ENCODE measurements at places on chromosomes 11 and 22.

GRCh38 chr11:77510851-77511250 is 37.0 kb upstream of the PAK1 start:
- no peak for DNase-seq

DNA sequence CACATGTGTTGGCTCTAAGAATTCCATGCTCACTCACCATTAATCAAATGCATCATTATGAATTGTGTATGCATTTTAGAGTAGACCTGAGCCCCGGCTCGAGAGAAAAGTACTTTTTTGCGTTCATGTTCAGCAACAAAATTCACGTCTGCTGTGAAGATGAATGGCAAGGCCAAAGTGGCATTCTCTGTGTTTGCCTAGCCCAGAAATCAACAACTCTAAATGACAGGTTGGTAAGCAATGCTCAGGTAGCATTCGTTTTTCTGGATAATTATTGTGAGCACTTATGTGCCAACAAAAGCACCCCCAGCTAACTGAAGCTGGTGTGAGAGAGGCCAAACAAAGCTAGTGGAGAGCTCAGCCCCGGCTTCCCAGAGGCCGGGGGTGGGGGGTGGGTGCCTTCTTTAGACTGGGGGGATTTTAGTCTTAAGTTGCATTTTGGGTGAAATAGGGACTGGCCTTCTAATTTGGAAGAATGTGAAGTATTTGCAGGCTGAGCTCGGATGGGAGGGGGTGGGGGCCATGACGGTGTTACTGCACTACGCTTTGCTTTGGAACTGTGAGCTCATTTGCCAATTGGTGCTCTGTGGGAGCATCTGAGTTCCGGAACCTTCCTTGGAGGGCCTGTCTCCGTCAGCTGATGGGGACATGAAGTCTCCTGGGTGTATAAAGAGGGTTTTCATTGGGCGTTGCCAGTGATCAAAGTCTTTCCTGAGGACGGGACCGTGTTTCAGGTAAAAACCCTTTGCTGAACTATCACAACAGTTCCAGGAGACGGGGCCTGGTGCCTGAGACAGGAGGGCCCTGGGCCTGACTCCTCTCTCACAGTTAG is 29.0 kb upstream of the ALX4 start:
- DNase-seq: no peak

DNA sequence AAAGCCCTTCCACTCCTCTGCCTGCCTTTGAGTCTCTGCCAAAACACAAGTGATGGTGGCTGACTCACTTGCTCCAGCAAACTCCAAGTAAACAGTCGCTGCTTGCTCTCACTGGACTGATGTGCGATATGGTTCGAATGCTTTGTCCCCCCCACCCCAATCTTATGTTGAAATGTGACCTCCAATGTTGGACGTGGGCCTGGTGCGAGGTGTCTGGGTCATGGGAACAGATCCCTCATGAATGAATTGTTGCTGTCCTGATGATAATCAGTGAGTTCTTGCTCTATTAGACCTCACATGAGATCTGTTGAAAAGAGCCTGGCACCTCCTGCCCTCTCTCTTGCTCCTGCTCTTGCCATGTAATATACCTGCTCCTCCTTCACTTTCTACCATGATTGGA is 747.9 kb downstream of the OPCML start:
- no peak for DNase-seq

DNA sequence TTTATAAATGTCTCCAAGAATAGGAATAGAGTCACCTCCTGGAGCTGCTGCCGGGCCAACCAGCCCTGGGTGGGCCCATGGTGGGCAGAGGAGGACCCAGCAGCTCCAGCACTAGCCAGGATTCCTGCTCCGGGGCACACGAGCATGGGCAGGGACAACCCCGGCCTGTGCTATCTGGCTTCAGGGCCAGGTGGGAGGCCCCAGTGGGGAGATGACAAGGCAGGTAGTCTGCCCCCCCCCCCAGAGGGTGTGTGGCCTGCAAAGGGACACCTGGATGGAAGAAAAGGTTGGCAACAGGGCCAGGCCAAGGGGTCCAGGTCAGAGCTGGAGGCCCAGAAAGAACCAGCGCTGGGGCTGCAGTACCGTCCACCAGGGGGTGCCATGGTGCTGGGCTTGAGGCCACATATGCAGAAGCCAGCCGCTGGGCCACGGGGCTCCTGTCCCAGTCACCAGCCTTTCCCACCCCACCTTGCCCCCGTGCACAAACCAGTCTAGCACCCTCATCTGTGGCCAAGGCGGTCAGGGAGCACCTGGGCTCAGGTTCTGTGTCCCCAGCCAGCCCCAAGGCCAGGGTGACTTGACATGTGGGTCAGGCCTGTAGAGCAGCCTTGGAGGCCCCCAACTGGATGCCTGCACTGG is 3.4 kb downstream of the TSPAN32 start:
- DNase-seq: peak; percentile 68

DNA sequence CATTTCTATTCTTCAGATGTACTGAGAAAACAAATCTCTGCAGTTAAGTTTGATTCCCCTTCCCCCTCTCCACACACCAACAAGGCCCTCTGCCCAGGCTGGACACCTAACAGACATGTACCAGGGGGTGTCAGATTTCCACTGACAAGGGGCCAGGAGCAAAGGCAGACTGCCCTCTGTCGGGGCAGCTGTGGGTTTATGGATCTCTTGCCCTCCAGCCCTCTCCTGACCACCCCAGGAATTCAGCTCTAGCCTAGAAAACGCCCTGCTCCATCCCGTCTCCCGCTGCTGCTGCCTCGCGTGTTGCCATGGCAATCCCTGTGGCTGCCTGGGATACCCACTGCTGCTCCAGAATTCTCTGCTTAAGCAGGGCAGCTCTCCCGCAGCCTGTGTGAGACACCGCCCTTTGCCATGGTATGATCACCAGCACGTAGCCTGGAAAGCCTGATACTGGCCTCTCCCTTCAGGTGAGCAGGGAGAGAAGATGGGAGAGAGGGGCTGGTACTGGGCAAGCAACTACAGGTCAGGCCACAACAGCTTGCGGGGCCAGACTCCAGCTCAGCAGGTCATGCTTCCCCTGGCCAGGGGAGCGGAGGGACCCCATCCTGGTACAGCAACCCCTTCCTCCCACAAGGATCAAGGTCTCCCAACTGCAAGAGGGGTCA is 41.6 kb downstream of the BUD13 start:
- no peak for DNase-seq

DNA sequence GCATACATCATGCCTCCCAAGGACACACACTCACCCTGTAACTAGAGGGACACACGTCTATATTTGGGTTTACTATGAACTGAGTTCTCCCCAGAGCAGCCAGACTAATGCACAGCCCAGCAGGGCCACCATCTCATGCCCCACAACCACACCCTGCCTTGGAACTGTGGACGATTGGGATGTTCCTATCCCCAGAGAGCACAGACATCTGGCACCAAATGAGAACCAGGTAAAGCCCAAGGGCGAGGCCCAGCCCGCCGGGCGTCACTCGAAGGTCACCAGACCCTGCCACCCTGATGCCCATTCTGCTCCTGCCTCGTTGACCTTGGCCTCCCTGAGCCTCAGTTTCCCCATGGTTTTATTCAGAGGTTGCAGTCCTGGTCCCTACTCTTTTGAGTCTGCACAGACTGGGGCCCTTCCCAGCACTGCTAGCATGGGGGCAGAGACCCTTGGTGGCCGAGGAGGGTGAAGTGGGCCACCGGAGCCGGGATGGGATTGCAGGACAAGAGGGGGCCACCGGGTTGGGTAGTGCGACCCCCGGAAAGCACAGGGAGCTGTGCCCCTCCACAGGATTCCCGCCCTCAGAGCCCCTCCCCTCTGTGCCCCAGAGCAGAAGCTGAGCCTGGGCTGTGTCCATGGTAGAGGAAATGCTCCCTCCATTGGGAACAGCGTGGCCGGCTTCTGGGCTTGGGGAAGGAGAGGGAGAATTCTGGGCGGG is 56.8 kb downstream of the IGLL5 start:
- DNase-seq: no peak

DNA sequence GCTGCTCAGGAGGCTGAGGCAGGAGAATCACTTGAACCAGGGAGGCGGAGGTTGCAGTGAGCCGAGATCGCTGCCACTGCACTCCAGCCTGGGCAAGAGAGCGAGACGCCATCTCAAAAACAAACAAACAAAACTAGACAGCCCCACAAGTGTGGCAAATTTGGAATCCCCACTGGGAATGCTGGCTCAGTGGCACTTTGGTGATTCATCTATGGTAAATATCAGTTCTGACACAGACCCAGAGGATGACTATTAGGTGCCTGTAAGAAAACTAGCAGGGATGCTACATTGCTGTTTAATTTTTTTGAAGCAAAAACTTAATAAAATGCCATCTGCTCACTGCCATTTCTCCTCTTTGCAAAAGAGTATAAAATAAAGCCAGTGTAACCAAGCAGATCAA is 107.9 kb downstream of the NAT10 start:
- no peak for DNase-seq

- no peak for DNase-seq
These were observed 27.1 kb downstream of the AGBL2 start for GRCh38 chr11:47688111-47688510.

DNA sequence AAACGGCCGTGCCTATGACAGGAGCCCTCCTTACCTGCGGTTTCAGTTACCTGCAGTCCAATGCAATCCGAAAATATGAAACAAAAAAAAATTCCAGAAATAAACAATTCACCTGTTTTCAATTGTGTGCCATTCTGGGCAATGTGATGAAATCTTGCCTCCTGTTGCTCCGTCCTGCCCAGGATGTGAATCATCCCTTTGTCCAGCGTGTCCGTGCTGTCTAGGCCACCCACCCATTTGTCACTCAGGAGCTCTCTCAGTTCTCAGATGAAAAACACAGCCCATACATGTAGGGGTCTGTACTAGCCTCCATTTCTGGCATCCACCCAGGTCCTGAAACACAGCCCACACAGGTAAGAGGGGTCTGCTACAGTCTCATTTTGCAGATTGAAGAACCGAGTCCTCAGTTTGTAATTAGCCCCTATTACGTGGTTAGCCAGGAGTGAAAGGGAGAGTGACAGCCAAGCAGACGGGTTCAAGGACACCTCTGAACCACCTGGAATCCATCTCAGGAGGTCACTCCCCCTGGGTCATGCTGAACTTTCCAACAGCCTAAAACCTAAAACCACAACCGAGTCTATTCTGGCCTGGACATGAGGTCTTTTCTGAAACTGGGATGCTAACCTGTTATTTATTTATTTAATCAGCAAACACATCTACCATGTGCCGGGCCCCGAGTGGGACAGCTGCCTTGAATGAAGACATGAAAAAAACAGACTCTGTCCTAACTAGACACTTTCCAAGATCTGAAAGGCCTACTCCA is 317.2 kb downstream of the SHANK2 start:
- no peak for DNase-seq

- no peak for DNase-seq
These were observed 53.0 kb downstream of the KREMEN1 start for GRCh38 chr22:29125844-29126243.

DNA sequence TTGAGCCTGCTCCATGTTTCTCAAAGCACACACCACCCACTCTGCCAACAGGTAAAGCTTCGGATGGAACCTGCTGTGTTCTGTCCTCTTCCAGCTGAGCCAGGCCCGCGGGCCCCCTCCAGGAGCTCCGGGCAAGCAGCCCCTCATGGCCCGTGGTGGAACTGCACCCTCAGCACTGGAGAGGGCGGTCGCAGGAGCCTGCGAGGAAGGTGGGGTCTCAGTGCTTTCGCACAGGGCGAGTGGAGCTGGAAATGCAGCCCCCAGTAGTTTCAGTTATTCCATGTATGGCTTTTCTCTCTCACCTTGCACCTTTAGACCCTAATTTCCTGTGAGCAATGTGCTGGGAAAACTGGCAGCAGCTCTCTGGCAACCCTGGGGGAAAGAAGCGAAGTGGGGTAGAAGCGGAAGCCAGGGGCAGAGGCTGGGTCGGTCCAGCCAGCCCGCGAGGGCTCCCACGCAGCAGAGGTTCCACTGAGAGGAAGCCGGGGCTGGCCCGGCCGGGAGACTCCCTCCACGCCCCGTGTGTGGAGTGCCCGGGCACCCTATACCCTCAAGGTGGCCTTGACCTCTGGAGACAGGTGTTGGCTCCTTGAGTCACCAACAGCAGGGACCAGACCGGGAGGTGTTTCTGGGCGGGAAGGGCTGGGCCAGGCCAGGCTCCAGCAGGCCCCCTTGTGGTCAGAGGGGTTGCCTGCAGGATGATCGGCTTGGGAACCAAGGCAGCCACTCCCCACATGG is 119.9 kb upstream of the TMEM45B start:
- peak; percentile 49 for DNase-seq

DNA sequence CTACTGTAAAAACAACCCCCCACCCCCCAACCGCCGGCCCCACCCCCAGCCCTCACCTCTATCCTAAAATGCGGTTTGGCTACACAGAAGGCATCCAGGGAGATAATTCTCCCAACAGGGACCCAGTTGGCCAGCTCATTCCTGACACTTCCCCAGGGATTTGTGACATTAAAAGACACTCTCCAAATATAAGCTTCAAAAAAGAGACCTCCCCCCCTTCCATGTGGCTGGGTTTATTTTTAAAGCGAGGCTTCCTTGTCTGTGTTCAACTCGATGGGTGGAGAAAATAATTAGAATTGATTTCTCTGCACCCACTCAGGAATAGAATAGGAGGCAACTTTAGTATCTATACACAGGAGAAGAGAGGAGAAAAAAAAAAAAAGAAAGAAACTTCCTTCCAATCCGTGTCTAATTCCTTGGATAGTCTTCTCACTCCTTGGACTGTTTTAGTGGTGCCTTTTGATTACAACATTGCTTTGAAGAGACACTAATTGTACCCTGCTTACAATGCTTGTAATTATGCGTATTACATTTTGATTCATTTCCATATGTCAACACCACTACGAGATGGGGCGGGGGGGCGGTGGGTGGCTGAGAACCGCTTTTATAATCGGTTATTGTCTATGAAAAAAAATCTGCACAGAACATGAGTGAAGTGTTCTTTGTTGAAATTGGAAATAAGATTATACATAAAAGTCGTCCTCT is 500.4 kb downstream of the MIAT start:
- no peak for DNase-seq

GRCh38 chr11:122612123-122612824 is 43.2 kb upstream of the UBASH3B start:
- DNase-seq: no peak

- no peak for DNase-seq
These were observed 3.7 kb upstream of the APLNR start for GRCh38 chr11:57240757-57241156.

- no peak for DNase-seq
These were observed 248.3 kb downstream of the MIAT start for GRCh38 chr22:26905640-26906039.

DNA sequence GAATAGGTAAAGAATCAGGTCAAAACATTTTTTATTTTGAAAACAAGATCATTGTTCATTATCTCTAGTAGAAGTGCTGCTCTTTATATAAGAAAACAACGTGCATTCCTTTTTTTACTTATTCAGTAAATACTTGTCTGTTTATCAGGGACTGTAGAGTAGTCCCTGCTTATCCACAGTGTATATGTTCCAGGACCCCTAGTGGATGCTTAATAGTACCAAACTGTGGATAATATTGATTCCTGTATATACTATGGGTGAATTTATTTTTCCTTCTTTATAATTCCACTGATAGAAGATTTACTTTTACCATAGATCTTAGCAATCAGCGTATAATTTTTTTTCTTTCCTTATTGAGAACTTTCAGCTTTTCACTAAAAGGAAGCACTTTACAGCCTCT is 32.6 kb downstream of the CEP295 start:
- DNase-seq: no peak

GRCh38 chr22:19238900-19239299 is 52.6 kb downstream of the CLTCL1 start:
- DNase-seq: no peak

- no peak for DNase-seq
These were observed 26.2 kb downstream of the MCM5 start for GRCh38 chr22:35425971-35426800.

GRCh38 chr11:117928446-117929141 is 608 bp downstream of the TMPRSS13 start:
- DNase-seq: no peak

GRCh38 chr11:70100791-70101190 is 22.7 kb downstream of the ANO1 start:
- no peak for DNase-seq

Measured in stimulated activated CD4-positive, alpha-beta T cell treated with anti-CD3 and anti-CD28 coated beads, TNF-alpha, amount 100 ng/mL, for 24 hours (primary cell).